ENCODE measurements at places on chromosomes 1 and 21.

DNA sequence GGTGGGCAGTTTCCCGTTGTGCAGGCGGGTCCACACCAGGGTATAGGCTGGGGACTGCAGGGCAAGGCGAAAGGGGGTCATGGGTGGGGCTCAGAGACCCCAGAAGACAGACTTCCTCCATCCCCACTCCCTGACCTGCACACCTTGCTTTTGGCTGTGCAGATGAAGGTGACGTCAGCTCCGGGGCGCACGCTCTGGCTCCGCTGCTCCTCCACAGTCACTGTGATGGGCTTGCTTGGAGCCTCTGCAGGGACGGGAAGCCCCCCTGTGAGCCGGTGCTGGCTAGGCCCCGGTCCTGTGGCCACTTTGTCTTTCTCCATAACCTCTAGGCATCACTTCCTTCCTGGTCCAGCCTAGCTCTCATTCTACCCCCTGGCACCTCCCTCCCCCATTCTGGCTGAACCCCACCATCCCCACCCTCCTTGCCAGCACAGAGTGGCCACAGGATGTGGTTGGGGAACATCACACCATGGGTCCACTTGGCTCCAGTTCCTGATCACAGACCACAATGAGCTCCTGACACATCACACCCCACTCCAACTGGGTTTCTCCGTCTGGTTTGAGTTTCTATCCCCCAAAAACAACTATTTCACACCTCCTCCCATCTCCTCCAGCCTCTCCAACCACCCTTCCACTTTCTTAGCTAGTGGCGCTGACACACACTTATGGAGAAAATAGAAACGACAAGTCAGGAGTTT is 45.2 kb downstream of the LDLRAD2 start:
- DNase-seq, result no peak

GRCh38 chr1:52634111-52634510 is 1.1 kb downstream of the SHISAL2A start:
- DNase-seq, result no peak

GRCh38 chr1:116983678-116984077 is 17.9 kb upstream of the CD101 start:
- no peak for DNase-seq

- peak; percentile 98 for DNase-seq
These were observed 7.8 kb upstream of the CASZ1 start for GRCh38 chr1:10803971-10804820.

- DNase-seq, result no peak
These were observed 89.0 kb upstream of the BCAR3 start for GRCh38 chr1:93770640-93771039.

GRCh38 chr1:24743404-24744211 is 1.6 kb upstream of the CLIC4 start:
- DNase-seq, result no peak

DNA sequence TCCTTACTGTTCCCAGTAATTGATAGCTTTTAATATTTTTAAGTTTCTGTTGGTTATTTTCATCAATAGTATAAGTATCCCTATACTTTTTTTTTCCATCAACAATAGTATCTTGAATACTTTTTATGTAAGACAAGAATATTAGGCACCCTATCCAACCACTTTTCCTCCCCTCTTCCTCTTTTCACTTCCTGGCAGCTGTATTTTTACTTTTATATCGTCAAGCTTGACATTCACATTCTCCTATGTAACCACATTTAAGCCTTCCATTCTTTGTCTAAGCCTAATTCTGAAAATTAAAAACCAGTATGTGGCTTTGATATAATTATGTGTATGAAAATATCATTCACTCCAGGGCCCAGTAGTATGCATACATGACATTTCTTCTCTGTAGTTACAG is 9.3 kb downstream of the TMEM39B start:
- no peak for DNase-seq

- DNase-seq, result no peak
These were observed 16.2 kb downstream of the WNT2B start for GRCh38 chr1:112524986-112525385.

GRCh38 chr1:14215151-14215550 is 383.3 kb upstream of the KAZN start:
- no peak for DNase-seq

GRCh38 chr1:115655306-115655663 is 13.5 kb downstream of the VANGL1 start:
- DNase-seq, result no peak

- no peak for DNase-seq
These were observed 20.9 kb upstream of the GPR153 start for GRCh38 chr1:6281511-6282402.

DNA sequence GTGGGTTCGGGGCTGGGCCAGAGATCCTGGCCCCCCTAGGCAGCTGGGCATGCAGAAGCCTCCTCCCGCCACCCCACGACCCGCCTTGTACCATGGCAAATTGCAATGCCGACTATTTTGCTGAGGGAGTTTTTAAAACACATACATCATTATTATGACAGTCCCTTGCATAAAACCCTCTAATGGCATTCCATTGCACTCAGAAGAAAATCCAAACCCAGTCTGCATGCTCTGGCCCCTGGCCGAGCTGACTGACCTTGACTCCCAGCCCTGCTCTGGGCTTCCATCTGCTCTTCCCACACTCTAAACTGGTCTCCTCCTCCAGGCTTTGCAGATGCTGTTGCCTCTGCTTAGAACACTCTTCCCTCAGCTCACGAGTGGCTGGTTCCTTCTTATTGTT is 28.0 kb downstream of the PADI2 start:
- DNase-seq, result no peak

- DNase-seq, result no peak
These were observed 62.2 kb downstream of the NOS1AP start for GRCh38 chr1:162131400-162132321.

DNA sequence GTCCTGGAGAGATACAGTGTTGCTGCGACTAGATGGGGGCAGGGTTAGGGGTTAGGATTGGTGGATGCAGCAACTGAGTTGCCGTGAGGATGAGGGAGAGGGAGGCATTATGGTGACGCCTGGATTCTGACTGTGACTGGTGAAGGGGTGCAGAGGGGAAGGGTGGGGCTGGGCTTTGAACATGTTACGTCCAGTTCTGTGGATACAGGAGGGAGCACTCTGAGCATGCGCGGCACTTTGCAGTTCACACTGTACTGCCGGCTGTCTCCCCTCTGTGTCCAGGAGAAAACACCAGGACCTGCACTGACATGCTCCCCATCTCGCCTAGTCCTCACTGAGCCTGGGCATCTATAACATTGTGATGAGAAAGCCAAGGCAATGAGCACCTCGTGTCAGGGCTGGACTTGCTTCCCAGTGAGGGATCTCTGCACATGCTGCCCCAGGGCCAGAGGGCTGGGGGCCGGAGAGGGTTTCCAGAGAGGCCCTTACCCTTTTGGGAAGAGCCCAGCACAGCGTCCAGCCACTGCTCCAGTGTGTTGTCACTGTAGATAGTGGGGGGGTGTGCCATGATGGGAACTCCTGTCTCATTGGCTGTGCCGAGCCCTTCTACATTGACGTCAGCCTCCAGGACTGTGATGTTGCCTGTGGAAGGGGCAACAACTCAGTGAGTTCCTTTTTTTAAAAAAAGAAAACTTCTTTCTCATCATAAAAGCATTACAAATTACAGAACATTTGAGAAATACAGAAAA is 7.6 kb downstream of the FAM151A start:
- DNase-seq, result no peak

DNA sequence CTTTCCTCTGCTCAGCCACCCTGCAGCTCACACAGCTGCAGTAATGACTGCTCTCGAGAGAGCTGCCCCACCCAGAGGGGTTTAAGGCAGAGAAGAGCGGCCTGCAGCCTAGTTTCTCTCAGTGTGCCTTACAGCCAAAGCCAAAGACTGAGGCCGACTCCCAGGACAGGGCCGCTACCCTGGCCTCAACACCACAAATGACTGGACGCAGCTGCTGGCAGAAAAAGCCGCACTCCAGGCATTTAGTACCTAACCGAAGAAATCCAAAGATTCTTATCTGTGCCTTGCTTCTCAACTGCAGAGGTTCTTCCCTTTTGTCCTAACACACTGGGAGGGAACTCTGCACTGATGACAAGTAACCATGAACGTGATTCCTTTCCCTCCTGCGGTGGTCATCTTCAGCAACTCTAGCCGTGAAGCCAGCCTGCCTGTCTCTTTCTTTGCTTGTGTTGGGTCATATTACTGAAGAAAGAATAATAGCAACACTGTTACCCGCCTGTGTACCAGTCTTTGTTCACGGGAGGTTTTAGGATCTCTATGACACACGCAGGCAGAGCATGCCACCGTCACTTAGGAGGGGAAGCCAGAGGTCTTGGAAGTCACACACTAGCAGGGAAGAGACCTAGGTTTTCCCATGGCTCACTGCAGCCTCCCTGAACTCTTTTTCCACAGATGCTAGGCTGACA is 202.7 kb downstream of the RHOU start:
- DNase-seq, result peak; percentile 39

DNA sequence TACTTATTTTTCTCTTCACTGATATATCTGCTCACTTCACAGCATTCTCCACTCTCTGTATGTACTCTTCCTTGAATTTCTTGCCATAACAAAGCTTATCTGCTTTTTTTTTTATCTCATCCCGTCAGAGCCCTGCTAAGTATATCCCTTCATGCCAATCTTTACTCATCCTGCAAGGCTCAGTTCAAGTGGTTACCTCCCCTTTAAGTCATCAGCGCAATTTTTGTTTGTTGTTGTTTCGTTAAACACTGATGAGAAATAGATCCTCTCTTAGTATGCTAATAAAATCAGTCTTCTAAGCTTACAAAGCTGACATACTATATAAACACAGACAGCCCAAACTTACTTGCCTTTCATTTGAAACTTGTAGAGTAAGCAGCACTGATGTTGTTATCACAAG is 17.8 kb downstream of the COL24A1 start:
- DNase-seq, result no peak

- no peak for DNase-seq
These were observed 86.2 kb downstream of the ZP4 start for GRCh38 chr1:237804516-237804915.

GRCh38 chr1:10459184-10459583 is 9.4 kb downstream of the CORT start:
- peak; percentile 81 for DNase-seq

All from NCI-H510A treated with DMSO at 0.1 percent for 48 hours (cell line).